B cell (primary cell): ENCODE measurements at places on chromosomes 12 and 14. TPM values are rescaled to one million over a fixed set of nuclear protein-coding genes. Genes with fewer than 3 reads are reported as not detected.

NIN gene
- total RNA-seq: 211 and 219 TPM in 2 replicates

KRT72 gene
- total RNA-seq: not detected in 2 replicates

DNA sequence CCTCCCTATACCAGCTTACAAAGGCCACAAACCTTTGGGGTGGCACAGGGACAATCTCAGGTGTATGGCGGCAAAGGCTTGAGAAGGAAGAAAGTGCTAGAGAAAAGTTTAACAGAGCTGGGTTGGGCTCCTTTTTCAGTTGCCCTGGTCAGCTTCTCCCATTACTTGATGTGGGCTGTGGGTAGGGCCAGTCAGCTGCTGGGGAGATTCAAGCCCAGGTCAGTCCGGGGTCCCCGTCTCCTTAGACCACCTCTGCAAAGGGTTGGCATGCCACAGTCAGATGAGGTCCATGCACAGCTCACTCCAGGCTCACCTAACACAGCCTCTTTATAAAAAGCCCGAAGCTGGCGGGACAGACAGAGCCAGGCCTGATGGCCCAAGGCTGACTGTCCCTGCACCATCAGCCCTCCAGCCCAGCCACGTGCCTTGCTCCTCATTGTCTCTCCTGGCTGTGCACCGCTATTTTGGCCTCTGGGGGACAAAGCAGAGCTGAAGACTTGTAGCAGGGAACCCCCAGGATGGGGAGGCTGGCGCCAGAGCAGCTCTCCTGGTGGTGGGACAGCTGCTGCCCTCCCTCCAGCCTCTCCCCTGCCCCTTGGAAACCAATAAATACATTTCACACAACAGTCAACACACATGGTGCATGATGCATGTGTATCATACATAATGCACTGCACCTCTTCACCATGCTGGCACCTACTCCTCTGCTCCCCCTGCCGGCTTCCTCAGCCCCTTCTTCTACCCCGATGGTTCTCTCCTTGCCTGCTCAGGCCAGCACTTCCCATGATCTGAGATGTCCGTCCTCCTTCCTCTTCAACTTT, 61.7 kb upstream of the DDX11 start:
- DNase-seq: no peak

DNA sequence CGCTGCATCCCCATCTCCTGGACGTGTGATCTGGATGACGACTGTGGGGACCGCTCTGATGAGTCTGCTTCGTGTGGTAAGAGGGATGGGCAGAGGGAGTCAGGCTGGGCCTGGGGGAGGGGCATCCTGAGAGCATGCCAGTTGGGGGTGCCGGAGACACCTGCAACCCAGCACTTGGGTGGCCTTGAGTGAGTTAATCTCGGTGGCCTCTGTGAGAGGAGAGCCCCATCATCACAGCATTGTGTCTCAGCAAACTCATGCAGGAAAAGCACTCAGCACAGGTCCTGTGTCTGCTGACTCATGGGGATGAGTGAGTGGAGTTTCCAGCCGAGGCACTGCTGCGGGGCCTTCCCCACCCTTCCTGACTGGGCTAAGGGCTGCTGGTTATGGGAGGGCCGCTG, 19.6 kb upstream of the LRP1-AS start:
- DNase-seq: no peak
